ENCODE measurements at places on chromosomes 1 and 21.
A peak's percentile ranks its signal among the peaks of the same experiment; 100 is the strongest.

DNA sequence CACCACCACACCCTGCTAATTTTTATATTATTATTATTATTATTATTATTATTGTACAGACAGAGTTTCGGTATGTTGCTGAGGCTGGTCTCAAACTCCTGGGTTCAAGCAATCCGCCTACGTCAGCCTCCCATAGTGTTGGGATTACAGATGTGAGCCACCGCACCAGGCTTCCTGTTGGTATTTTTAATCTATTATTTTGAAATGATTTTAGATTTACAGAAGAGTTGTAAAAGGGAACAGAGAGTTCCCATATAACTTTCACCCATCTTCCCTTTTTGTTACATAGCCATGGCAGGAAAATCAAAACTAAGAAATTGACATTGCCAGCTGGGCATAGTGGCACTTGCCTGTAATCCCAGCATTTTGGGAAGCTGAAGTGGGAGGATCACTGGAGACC is 42.9 kb upstream of the CITED4 start:
- DNase-seq, result no peak

DNA sequence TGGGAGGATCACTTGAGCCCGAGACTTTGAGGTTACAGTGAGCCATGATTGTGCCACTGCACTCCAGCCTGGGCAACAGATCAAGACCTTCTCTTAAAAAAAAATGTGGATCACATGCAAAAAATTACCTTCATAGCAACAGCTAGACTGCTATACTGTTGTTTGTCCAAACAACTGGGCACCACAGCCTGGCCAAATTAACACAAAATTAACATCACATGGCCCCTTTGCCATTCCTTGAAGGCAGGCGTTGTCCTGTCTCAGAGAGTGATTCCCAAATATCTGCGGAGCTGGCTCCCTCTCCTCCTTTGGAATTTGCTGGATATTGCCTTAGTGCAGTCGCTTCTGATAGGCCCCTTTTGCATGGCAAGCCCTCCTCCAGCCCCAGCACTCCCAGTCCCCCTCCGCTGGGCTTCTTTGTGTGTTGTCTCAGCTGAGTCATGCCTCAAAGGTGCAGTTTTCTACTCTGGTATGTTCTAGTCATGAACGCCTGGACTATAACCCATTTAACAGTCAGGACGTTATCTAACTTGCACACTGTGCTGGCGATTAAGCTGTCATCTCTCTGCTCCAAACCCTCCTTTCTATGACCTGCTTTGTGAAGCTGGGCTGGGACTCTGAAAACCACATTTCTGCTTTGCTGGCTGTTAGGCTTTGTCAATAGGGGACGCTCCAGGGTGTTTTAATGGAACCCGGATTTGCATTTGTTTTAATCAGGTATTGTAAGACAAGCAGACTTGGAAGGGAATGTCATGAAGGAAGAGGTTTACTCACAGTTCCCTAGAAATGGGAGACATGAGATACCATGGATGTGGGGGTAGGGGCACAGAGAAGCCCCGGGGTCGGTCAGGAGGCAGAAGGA is 20.1 kb upstream of the HPCAL4 start:
- DNase-seq, result no peak

GRCh38 chr1:230643908-230644307 is 1.6 kb downstream of the COG2 start:
- no peak for DNase-seq

DNA sequence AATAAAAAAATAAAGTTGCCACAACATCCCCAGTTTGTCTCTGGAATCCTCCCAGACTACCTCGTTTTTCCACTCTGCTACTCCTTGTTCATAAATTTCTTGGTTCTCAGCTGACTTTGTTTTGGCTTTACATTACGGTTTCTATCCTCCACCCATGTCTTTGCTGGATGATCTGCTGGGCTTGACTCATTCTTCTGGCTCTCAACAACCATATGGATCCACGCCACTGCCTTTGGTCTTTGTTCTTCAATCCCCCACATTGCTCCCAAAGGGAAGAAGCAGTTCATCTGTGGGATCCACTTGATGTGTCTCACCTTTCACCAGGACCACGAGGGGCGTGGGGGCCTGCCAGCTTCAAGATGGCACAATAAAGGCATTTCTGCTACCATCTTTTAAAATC is 67.1 kb upstream of the NBL1 start:
- no peak for DNase-seq

GRCh38 chr1:208243527-208243966 is 637 bp downstream of the PLXNA2 start:
- DNase-seq, result no peak

DNA sequence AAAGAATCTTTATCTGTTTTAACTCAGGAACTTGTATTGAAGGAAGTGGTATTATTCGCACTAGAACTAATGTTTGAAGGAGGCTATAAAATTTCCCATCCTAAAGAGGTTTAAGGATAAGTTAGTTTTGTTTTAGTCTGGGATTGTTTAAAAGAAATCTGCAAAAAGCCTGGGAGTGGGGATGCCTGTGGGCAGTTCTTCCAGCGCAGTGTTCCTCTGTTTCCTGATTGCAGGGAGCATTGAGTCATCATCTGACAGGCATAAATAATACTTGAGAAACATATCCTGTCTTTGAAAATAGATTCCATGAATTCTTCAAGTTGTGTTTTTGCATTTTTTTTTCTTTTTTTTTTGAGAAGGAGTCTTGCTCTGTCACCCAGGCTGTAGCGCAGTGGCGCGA is 350.8 kb upstream of the PTBP2 start:
- DNase-seq, result no peak

- DNase-seq, result no peak
Observed at GRCh38 chr1:198287916-198288315, 131.1 kb downstream of the NEK7 start.

DNA sequence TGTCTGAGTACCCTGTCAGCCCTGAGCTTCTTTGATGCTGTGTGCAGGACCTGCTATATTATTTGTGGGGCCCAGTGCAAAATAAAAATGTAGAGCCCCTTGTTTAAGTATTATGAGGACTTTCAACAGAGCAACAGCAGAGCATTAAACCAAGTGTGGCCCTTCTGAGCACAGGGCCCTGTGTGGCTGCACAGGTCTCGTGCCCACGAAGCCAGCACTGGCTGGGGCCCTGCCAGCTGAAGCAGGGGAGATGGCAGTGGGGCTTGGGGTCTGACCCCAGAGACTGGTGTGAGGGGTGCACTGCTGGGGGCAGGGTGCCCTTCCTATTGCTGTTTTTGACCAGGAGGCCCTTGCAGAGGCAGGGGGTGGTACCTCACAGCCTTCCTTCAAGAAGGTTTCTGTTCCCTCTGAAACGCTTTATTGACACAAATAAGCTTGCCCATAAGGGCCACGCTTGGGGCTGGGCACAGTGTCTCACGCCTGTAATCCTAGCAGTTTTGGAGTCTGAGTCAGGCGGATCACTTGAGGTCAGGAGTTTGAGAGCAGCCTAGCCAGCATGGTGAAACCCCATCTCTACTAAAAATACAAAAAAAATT is 2.2 kb upstream of the SEMA4A start:
- DNase-seq, result peak; percentile 63
